ENCODE measurements at places on chromosomes 4 and X.

GRCh38 chr4:108868606-108869227, 105.9 kb upstream of the ETNPPL start:
- DNase-seq: no peak

GRCh38 chr4:168615294-168616065, 118.6 kb downstream of the PALLD start:
- no peak for DNase-seq

DNA sequence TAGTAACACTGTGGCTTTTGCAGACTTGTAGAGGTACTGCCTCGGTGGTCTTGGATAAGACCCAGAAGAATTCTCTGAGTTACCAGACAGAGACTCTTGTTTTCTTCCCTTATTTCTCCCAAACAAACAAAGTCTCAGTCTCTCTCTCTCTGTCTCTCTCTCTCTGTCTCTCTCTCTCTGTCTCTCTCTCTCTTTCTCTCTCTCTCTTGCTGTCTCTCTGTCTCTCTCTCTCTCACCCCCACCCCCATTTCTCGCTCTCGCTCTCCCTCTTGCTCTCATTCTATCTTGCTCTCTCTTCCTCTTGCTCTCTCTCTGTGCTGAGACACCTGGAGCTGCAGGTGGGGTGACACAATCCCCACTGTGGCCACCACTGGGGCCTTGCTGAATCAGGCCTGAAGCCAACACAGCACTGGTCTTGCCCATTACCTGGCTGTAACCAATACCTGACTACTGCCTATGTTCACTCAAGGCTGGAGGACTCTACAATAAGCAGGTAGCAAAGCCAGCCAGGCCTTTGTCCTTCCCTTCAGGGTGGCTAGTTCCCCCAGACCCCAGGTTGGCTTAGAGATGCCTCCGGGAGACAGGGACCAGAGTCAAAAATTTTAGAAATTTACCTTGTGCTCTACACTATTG, 12.3 kb downstream of the LOC101059915 start:
- DNase-seq: peak; percentile 33

GRCh38 chrX:17375637-17376430, 834 bp downstream of the NHS start:
- no peak for DNase-seq

DNA sequence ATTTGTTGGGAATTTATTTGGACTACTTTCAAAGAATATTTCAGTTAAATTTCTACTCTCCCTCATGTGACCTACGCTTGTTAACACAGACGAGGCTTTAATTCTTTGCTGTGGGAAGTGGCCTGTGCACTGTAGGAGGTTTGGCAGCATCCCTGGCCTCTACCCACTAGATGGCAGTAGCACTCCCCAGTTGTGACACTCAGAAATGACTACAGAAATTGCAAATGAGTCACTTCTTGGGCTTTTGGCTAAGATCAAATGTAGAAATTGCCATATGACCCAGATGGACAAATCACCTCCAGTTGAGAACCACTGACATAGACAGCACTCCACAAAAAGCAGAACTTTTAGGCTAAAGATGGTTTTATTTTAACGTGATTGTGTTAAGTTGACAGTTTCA, 22.1 kb downstream of the PIR start:
- no peak for DNase-seq

DNA sequence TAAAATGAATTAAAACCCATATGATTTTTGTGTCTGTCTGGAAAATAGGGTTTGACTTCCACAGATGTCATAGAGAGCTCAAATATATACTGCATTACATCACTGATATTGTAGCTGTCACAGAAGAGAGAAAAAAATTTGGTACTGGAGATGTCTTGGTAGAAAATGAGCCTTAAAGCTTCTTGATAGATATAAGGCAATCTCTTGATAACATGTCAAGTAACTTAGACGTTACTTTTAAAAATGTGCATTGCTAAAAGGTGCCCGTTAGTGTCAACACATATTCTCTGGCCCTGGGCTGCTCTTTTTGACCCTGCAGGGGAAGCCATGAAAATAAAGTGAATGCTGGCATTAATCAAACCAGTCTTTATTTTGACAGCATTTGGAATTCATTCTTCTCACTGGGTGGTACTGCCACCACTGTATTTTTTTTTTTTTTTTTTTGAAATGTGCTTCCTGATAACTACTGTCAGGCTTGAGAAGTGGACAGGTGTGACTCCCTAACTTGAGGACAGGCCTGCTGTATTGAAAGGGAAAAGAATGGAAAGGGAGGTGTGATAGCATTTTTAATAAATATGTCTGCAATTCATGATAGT, 53.0 kb upstream of the RAPGEF2 start:
- DNase-seq: no peak

DNA sequence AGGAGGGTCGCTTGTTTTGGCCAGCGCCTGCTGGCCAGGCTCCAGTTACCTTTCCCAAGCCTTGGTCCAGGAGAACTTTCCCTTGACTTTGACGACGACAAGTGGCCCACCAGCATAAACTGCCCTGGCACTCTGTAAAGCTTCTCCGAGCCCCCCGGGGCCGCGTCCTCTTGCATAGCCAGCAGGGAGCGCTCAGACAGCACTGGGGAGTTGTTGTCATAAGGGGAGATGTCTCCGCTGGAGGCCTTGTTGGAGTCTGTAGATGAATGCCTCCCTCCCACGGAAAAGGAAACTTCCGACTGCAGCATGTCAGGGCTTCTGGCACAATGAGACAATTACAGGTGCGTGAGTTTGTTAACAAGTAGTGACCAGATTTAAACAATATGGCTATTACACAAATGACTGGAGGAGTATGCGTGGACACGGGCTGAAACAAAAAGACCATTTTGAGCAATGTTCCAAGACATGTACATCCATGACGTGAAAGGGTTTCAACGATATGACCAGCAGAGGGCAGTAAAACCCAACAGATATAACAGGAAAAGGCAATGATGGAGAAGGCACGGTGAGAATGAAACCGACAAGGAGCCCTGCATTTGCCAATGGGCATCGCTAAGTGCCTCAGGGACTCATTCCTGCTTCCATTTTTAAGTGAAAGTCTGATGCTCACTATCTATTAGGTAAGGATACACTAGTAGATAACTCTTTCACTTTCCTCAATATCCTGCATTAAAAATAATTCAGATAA, 33.0 kb downstream of the HCCS start:
- no peak for DNase-seq

GRCh38 chr4:169243825-169244609, 26.7 kb downstream of the SH3RF1 start:
- no peak for DNase-seq

All from chondrocyte (in vitro differentiated cells).